ENCODE measurements at places on chromosomes 4 and X.

DNA sequence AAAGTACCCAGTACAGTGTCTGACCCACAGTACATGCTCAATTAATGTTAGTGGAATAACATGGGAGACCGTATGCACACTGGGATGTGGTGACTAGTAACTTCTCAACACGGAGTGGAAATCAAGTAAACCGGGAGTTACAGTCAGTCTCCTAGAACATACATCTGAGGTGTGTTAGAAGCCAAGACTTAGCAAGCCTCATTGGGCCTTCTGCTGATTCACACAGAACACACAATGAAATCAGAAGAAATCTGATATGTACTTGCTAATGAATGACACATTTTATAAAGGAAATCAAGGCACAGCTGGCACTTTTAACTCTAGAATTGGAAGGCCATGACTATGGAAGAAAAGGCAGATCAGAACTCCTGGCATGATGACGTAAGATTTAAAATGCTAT is 13.0 kb downstream of the TRAPPC2 start:
- DNase-seq: no peak

DNA sequence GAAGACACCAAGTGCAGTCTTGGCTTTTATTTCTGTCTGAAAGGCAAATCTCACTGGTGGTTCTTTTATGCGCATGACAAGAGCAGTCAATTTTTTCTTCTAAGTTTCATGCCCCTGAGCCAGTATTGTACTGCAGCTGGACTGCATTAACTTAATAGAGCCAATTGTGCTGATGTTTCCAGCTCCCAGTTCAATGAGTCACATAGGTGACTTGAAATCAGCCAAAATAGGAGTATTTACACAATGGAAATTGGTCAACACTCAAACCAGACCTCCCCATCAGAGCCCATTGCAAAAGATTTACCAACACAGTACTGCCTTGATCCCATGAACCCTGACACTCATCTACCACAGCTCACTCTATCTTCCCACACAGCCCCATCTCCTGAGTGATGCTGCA is 100.3 kb upstream of the GUCY1A1 start:
- peak; percentile 24 for DNase-seq

DNA sequence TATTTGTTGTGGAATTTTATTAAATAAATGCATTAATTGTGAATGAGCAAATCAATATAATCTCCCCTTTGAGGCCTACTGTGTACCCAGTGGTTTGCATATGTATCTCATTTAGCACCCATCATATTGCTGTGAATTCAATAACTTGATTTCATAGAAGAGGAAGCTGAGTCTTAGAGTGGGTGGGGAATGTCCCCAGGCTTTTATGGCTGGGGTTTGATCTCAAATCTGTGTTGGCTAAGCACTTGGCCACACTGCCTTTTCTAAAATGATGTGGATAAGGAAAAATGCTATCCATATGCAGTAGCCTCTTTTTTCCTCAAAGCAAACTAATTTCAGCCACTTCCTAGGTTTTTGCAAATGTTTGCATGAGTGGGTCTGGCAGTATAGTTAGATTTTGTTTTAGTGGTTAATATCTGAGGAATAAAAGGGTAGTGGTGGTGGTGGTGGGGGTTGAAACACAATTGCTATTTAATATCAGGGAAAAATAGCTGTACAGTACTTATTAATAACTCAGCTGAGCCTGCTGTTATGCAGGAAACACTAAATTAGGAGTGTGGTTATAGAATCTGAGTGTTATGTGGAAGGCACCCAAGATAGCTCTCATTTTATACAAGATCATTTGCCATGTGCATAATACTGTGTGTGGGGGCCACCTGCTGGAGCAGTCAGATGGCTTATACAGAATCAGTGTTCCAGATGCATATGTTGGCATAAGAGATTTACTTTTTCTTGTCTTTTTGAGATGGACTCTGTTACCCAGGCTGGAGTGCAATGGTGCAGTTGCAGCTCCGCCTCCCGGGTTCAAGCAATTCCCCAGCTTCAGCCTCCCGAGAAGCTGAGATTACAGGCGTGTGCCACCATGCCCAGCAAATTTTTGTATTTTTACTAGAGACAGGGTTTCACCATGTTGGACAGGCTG is 108.0 kb downstream of the TMEM131L start:
- DNase-seq: peak; percentile 85

GRCh38 chrX:56728321-56728720 is 722 bp upstream of the NBDY start:
- DNase-seq: peak; percentile 22

DNA sequence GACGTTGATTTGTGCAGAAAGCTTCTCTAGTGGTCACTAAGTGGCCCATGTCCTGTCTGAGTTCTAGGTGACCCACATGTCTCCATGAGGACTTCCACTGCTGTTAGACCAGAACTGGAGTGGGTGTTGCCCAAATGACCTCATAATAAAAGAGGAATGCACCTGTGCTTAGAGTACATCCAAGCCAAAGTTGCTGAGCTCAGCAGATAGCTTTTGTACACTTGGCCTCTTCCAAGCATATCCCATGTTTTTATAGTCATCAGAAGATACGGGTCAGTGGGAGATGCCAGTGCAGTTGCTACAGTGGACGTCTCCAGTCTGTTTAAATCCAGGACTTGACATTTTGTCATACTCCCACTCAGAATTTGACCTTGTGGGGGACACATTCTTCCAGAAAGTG is 37.6 kb upstream of the WDR1 start:
- DNase-seq: no peak

GRCh38 chr4:83219344-83220331 is 65.0 kb downstream of the COQ2 start:
- no peak for DNase-seq

DNA sequence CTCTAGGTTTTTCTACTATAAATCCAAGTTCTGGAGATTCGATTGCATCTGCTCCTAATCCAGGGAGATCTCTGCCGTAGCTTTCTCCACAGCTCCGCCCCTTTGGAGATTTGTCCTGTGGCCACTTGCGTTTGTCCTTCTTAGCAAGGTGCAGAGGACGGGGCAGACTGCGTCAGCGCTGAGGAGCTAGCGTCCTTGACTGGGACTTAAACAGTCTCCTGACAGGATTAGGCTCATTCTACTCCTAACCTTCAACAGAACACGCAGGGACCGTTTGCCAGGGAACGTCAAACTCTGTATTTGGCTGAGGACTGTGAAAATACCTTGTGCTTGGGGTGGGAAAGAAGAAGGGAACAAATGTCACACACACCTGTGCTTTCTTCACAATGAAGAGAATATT is 38.6 kb downstream of the SORBS2 start:
- no peak for DNase-seq

- DNase-seq: peak; percentile 65
Observed at GRCh38 chr4:183142571-183143550, 43.8 kb downstream of the WWC2 start.

DNA sequence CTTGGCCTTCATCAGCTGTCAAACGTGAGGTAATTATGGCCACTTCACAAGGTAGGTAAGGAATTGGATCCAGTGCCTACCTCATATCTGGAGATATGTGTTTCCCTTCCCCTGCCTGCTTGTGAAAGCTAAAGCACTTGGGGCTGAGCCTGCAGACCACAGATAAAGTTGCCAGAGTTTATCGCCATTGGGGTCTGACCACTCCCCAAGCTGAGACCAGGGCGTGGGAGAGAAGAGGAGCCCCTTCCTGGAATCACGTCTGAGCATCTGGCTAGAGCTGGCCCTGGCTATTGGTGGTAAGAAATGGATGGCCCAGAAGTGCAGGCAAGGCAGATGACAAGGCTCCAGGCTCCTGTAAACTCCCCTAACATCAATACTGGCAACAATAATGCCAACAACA is 2.7 kb downstream of the ALAS2 start:
- DNase-seq: no peak

GRCh38 chr4:10032625-10033024 is 11.3 kb upstream of the SLC2A9 start:
- DNase-seq: peak; percentile 91

DNA sequence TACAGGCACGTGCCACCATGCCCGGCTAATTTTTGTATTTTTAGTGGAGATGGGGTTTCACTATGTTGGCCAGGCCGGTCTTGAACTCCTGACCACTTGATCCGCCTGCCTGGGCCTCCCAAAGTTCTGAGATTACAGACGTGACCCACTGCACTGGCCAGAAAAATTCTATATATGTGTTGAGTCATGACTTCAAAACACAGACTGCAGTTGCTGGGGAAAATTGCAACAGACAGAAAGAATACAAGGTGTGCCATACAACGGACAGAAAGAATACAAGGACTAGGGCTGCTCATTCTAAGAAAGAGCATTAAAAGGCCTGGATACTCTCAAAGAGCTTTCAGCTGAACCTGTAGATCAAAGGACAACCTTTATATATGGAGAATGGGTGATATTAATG is 109.6 kb upstream of the ACSL4 start:
- peak; percentile 44 for DNase-seq

- DNase-seq: no peak
Observed at GRCh38 chr4:4994312-4995097, 24.8 kb downstream of the CYTL1 start.

DNA sequence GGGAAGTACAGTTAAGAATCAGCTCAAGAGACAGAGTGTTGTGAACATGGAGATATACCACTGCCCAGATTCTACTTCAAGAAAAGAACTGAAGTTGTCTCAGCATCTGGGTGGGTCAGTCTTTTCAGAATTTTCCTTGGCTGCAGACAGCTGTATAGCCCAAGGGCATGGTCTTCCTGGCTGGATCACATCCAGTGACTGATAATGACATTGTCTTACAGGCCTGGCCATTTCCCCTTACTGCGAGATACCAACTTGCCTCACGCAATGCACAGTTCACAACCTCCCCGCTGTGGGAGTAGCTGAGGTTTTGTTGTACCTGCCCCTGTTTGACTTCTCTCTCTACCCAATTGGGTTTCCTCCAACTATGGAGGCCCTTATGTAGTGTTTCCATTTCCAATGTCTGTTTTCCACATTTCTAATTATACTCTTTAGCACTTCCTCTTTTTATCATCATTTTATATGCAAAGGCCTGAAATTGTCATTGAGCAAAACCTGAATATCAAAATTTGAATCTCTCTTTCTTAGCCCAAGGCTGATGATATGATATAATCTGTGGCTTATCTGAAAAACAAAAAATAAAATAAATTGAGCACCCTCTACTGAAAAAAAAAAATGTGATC is 209.1 kb downstream of the NAF1 start:
- no peak for DNase-seq

DNA sequence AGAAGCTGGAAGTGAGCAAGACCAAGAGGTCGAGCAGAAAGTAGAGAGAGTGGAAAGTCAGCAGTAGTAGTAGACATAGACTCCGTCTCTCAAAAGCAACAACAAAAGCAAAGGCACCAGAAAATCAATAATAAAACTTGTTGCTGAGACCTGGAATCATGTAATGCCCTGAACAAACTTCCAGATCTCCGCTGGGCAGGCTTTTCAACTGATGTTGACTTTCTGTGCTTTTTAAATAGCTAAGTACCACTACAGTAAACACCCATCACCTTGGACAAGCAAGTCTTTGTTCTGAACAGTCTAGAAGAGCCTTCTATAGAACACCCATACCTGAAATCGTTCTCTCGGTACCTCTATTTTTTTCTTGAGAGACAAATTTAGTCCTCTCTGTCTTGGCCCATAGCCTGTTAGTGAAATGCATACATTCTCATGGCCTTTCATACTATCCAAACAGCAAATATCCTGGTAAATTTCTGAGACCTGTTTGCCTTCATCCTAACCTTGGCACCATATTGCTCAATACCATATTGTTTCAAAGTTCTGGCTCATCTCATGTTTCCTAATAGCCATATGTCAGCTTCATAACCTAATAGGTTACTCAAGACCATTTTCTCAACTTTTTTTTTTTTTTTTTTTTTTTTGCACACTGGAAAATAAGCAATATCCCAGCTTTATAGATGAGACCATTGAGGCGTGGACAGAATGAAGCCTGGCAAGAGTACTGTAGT is 200.6 kb upstream of the RBPJ start:
- DNase-seq: peak; percentile 53

GRCh38 chr4:32884198-32884597 is 2164.0 kb downstream of the PCDH7 start:
- DNase-seq: peak; percentile 40
